ENCODE measurements at places on chromosomes 1 and 21. TPM values are rescaled to one million over a fixed set of nuclear protein-coding genes. Genes with fewer than 3 reads are reported as not detected.

DNA sequence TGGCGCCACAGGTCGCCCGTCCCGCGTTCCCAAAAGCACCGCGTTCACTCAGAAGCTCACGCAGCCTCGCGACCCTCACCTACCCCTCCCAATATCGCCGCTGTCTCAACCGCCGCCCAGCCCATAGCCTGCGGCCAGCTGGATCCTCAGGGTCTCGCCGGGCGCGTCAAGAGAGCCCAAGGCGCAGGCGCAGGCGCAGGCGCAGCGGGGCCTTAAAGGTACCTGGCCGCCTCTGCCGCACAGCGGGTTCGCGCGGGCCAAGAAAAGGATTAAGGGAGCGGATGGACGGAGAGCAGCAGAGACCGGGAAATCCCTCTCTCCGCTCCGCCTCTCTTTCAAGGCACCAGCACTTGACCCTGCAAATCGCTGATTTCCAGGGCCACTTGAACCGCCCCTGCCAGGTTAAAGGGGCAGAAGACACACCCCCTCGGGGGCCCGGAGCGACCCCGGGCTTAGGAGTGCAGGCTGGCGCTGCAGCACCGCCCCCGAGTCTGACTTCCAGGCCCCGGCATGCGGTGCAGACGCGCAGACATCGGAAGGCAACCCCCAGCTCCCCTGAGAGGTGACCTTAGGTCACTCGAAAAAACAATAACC, at the start of gene NBPF20:
TSS of gene NBPF20 (minus strand) at position 168 of the 594 bp plus-strand sequence. CDS start 20,331 bp downstream, outside the sequence.
- peaks cover 5% of the 10 kb centered on the region for H3K36me3 ChIP-seq
- peak within 1 kb of the TSS; percentile 61 for H3K27ac ChIP-seq
- peak; percentile 83 for DNase-seq
- peaks cover 32% of the 10 kb centered on the region for H3K27me3 ChIP-seq
- H3K4me3 ChIP-seq, result peak within 1 kb of the TSS; percentile 84

DNA sequence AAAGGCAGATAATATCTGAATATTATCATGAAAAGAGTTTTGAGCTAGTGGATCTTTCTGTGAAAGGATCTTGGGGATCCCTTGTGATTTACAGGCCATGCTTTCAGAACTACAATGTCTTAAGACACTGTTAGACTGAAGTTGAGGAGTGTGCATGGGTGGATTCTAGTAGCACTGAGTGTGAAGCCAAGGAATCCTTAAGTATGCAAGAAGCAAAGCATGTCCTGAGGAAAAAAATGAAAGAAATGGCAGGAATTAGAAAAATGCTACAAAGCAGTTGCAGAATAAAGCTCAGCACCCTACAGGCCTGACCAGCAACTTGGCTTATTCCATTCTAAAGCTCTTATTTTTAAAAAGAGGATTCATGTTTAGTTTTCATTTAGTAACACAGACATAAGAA, 11.9 kb downstream of the STX6 start:
- no peak for DNase-seq
- H3K4me1 ChIP-seq, result peaks cover 35% of the 10 kb centered on the region
- H3K27me3 ChIP-seq, result no peaks in the 10 kb centered on the region
- peaks cover 23% of the 10 kb centered on the region for H3K36me3 ChIP-seq

DNA sequence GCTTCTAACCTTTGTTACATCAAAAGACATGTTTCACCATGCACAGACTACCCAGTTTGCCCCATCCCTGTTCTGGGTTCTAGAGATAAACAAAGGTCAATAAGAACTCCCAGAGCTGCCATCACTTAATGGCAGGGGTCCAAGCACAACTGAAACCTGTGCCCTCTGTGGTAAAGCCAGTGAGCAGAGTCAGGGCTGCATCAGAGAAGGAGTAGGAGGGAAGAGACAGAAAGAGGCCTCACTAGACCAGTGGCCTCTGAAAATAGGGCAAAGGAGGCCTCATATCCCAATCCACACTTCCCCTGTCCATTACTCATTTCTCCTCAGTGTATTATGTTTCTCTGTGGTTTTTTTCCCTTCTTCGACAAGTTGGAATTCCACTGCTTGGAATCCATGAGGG, 10.2 kb downstream of the ATP1A2 start:
- no peak for DNase-seq
- no peaks in the 10 kb centered on the region for H3K4me1 ChIP-seq
- no peaks in the 10 kb centered on the region for H3K36me3 ChIP-seq
- no peak overlapping the region for H3K4me3 ChIP-seq
- H3K27ac ChIP-seq, result no peak overlapping the region

DNA sequence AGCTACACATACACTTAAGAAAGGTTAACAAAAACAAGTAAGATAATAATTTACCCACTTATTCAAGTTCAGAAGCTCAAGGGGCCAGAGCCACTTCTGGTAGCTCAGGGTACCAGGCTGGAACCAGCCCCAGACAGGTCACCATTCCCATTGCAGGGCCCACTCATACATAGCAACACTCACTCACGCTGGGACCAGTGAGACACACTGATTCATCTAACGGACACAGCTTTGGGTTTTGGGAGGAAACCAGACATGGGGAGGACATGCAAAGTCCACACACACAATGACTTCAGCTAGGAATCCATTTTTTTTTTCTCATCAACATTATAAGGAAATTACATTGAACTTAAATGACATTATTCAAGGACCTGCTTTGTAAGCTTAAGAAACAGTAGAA, 169.1 kb downstream of the ZC3H11B start:
- no peaks in the 10 kb centered on the region for H3K36me3 ChIP-seq
- no peak overlapping the region for H3K4me3 ChIP-seq
- no peak for DNase-seq
- peaks cover 3% of the 10 kb centered on the region for H3K27me3 ChIP-seq
- H3K27ac ChIP-seq, result no peak overlapping the region

OR2T11 gene
- not detected for total RNA-seq

- H3K27ac ChIP-seq, result no peak overlapping the region
- H3K4me1 ChIP-seq, result peaks cover 15% of the 10 kb centered on the region
- peaks cover 1% of the 10 kb centered on the region for H3K27me3 ChIP-seq
- no peak for DNase-seq
Observed at GRCh38 chr1:17189632-17189990, 15.3 kb upstream of the PADI1 start.

DNA sequence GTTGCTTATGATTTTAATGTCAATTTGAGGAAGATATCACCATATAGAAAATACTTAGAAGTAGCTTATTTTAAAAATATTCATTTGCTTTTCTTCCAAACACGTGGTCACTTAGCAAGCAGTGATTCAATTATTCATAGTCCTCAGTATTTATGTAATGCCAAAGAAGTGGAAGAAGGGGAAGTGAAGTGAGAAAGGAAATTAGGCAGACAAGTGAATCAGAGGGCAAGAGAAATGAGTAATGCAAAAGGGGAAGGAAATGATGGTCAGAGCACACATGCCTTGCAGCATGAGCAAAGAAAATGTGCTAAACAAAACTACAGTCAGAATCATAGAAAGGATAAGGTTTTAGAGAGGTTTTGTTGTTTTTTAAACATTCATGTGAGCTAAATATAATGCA, 31.8 kb downstream of the SDCCAG8 start:
- H3K36me3 ChIP-seq, result peaks cover 67% of the 10 kb centered on the region
- no peaks in the 10 kb centered on the region for H3K27me3 ChIP-seq
- peaks cover 34% of the 10 kb centered on the region for H3K4me1 ChIP-seq
- H3K4me3 ChIP-seq, result no peak overlapping the region

INKA2 gene
- 0.49 TPM for total RNA-seq

GRCh38 chr1:97869441-97869840, 51.4 kb downstream of the DPYD start:
- no peak overlapping the region for H3K27ac ChIP-seq
- peaks cover 22% of the 10 kb centered on the region for H3K36me3 ChIP-seq
- peaks cover 24% of the 10 kb centered on the region for H3K4me1 ChIP-seq
- no peak for DNase-seq

DNA sequence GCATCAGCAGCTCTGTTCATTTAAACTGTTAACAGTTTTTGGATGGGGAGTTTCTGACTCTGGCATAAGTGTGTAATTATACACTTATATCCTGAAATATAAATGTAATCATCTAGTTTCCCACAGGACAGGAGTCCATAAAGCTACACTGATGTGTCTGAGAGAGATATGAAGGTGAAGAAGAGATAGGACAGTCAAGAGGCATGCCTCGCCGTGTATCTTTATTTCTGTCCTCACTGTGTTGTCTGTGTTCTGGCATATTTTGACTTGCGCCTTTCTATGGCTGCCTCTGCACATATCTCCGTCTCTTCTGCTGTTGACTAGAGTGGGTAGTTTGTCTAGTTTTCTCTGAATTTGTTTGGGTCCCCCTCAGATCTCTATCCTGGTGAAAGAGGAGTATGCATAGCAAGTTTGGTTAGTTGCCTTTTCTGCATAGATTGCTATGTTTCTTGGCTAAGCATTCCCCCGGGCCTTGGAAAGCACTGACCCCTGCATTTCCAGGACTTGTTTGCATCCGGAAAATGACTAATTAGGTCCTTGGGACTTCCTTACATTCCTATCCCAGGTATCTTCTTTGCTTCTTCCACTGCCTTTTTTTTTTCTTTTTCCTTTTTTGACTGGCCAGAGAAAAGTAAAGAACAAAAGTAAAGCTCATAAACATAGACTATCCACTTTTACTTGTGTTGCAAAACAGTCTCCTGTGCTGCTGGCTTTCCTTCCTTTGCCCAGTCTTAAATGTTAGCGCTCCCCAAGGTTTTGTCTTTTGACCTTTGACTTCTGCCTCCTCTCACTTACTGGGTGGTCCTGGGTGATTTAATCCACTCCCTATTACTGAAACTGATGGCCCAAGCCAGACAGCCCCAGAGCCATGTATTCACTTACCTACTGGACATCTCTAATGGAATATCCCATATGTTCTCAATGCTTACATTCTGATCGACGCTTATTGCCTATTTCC, 27.6 kb upstream of the CNN3 start:
- no peak for DNase-seq
- no peaks in the 10 kb centered on the region for H3K36me3 ChIP-seq
- no peaks in the 10 kb centered on the region for H3K27me3 ChIP-seq
- H3K4me3 ChIP-seq, result no peak overlapping the region
- H3K4me1 ChIP-seq, result no peaks in the 10 kb centered on the region

GRCh38 chr1:244012202-244012601, 38.9 kb upstream of the ZBTB18 start:
- H3K27ac ChIP-seq, result no peak overlapping the region
- no peak for DNase-seq
- H3K27me3 ChIP-seq, result no peaks in the 10 kb centered on the region
- no peaks in the 10 kb centered on the region for H3K36me3 ChIP-seq
- H3K4me3 ChIP-seq, result no peak overlapping the region

FNBP1L gene
- 1.2 TPM for total RNA-seq

DNA sequence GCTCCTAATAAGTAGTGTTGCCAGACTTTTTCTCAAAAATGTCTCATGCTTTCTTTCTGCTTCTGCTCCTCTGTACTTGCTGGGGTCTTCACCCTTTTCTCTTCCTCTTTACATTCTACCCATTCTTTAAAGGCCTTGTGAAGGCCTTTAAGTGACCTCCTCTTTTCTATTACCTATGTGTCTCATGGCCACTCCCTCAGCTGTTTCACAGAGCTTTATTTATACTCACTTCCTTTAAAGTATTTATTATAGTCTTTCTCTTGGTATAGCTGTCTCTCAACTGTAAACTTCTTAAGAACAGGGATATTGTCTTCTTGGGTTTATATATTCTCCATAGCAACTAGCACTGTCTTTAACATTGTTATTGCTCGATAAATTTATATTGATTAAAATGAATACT, 792 bp downstream of the GOLPH3L start:
- no peak for DNase-seq
- H3K27ac ChIP-seq, result peak overlapping the region; percentile 73
- H3K36me3 ChIP-seq, result peaks cover 24% of the 10 kb centered on the region
- H3K4me1 ChIP-seq, result peaks cover 21% of the 10 kb centered on the region
- peak overlapping the region; percentile 98 for H3K4me3 ChIP-seq

GRCh38 chr1:108719656-108720435, 7.1 kb downstream of the FNDC7 start:
- H3K27me3 ChIP-seq, result no peaks in the 10 kb centered on the region
- no peak for DNase-seq
- H3K4me1 ChIP-seq, result peaks cover 3% of the 10 kb centered on the region
- H3K36me3 ChIP-seq, result no peaks in the 10 kb centered on the region

DNA sequence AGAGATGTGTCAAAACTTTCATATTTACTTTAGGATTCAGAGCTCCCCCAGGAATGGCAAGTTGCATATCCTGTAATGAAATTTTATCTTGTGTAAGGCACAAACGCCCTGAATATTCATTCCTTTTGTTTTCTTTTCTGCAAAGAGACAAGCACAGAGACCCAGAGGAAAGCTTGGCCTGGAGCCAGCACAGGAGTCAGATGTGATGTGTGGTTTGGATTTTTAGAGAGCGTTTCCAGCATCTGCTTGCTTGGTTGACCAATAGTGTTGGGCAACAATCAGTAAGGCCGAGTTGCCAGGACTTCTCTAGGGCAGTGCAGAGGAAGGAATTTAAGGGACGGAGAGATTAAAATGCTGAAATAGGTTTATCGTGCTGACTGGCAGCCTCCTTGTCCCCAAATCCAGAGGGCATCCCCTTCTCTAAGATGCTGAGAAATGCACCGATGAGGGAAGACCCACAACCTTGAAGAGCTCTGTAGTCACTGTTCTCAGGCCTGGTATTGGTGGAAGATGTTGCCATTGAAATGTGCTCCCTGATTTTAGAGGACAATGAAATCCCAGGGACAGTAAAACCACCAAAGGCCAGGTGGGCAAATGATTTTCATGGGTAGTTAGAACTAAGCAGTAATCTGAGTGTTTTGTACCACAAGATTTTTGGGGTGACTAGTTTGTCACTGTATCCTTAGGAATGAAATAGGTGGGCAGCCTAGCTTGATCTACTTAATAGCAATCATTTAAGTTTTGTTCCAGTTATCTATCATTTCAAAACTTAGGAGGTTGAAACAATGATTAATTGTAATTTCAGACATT, 37.9 kb upstream of the RHOU start:
- DNase-seq, result peak; percentile 10
- no peaks in the 10 kb centered on the region for H3K27me3 ChIP-seq
- peaks cover 15% of the 10 kb centered on the region for H3K4me1 ChIP-seq
- H3K27ac ChIP-seq, result no peak overlapping the region
- H3K36me3 ChIP-seq, result no peaks in the 10 kb centered on the region
- H3K4me3 ChIP-seq, result no peak overlapping the region

FOXJ3 gene
- total RNA-seq, result 54.0 TPM

S100A9 gene
- not detected for total RNA-seq

GRCh38 chr1:153678519-153679336, at the start of gene NPR1:
NPR1 (plus strand) TSS chr1:153678688; CDS start chr1:153679109, 421 bp downstream.
- H3K4me1 ChIP-seq, result peaks cover 19% of the 10 kb centered on the region
- DNase-seq, result peak; percentile 54
- H3K27me3 ChIP-seq, result peaks cover 45% of the 10 kb centered on the region
- peak within 1 kb of the TSS; percentile 64 for H3K4me3 ChIP-seq
- H3K36me3 ChIP-seq, result no peaks in the 10 kb centered on the region
- no peak within 1 kb of the TSS for H3K27ac ChIP-seq

PCAT6 gene
- total RNA-seq, result 2.2 TPM

DNA sequence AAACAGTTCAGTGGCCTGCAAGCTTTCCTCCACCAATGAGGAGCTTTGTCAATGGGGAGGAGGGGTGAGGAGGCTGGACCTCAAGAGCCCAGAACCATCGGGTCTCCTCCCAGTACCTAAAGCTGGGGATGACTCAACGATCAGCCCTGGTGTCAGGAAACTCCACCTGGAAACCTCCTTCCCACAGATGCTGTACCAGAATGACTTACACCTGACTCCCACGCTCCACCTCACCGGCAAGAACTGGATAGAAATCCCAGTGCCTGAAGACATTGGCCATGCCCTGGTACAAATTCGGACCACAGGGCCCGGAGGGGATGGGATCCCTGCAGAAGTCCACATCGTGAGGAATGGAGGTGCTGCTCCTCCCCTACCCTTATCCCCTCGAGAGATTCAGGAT, 11.4 kb downstream of the TMEM81 start:
- DNase-seq, result no peak
- H3K36me3 ChIP-seq, result no peaks in the 10 kb centered on the region
- no peaks in the 10 kb centered on the region for H3K4me1 ChIP-seq
- H3K27ac ChIP-seq, result no peak overlapping the region
- no peak overlapping the region for H3K4me3 ChIP-seq

FMO5 gene
- total RNA-seq, result 0.53 TPM

TIAM1 gene
- total RNA-seq, result 60.7 TPM
